ENCODE measurements at places on chromosomes 11 and 22. TPM values are rescaled to one million over a fixed set of nuclear protein-coding genes. Genes with fewer than 3 reads are reported as not detected.

Gene SPI1
- total RNA-seq, result not detected

Gene CABP4
- total RNA-seq, result not detected

Gene TMEM191C
- 0.82 TPM for total RNA-seq

Gene PDE2A
- 2.6 TPM for total RNA-seq

Gene OMP
- total RNA-seq, result 0.38 TPM

Gene CDC42EP1
- total RNA-seq, result 3.2 TPM

Gene OR5B21
- total RNA-seq, result not detected

Gene ARCN1
- 135 TPM for total RNA-seq

Gene OR6A2
- 0.15 TPM for total RNA-seq

Gene TRIM49
- total RNA-seq, result not detected

Gene CRACR2B
- total RNA-seq, result 0.45 TPM
